ENCODE measurements at places on chromosomes 4 and X.

- DNase-seq, result no peak
Measured at GRCh38 chr4:96406742-96407141, 566.8 kb downstream of the PDHA2 start.

DNA sequence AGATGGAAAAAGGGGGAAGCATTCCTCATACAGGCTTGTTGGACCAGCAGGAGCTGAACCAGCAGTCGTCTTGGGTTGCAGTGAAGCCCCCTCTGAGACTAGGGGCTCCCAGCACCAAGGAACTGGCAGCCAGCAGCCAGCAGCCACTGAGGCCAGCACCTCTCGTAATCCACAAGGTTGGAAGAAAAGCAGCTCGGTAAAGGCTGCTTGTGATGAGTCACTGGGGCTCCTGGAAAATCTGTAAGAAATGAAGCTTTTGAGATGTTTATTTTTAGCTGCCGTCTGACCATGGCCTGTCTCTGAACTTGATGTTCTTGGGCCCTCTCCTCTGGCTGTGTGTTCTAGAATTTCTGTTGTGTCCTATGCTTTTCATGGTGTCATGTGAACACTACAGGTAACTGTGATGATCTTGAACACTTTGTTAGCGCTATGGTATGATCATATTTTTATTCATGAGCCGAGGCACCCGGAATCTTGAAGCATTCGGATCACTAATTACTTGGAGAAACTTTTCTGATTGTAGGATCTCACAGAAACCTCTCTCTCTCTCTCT lies 18.6 kb downstream of the CLCN4 start:
- DNase-seq, result peak; percentile 23

DNA sequence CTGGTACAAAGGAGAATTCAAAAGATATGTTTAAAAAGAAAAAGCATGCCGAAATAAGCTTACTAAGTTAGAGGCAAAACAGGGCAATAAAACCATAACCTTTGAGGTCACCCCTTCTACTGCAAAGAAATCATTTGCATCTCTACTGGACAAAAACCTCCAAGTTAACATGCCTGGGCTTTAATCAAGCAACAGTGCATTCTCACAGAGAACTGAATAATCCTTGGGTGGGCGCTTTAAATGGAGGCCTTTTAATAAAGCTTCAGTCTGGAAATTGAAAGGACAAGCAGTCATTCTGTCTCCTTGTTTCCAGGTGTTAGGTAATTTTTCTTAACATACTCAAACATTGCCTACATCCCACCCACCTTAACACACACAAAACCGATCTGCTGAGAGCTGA lies 34.6 kb upstream of the SMS start:
- DNase-seq, result no peak

DNA sequence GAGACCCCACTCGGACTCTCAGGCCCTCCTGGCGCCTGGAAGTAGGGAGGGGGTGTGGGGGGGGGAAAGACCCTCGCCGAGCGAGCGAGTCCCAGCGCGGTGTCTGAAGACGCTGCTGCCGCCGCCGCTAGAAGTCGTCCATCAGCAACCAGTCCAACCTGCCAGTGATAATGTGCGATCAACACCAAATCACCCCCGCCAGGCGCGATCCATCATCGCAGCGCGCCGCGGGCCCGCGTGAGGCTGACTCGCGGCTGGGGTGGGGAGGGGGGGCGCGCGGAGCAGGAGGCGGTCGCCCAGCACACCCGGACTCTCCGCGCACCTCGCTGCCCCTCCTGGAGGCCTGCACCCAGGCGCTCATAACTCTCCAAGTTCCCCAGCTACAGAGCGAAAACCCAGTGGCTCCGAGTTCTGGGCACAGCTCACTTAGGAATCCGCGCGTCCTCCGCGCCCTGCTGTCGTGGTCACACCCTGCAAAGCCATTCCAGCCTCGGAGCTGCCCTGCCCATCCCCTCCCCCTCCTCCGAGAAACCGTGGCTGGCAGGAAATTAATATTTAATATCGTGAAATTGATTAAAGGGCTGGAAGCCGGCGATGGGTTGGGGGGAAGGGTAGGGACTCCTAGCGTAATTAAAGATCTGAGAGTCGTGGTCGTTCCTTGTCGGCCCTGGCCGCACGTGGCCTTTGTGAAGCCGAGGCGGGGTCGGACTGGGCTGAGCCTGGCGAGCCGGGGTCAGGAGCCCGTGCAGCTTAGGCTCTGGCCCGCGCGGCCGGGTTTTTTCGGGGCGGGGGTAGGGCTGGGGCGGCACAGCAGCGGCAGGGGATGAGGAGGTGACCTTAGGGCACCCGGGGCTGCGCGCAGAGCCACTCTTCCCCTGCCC lies 58.1 kb upstream of the BCOR start:
- no peak for DNase-seq

Data from endothelial cell of umbilical vein (primary cell).